ENCODE measurements at places on chromosomes 6 and 20.

GRCh38 chr6:14841901-14842421, 403.9 kb upstream of the JARID2 start:
- DNase-seq, result no peak

DNA sequence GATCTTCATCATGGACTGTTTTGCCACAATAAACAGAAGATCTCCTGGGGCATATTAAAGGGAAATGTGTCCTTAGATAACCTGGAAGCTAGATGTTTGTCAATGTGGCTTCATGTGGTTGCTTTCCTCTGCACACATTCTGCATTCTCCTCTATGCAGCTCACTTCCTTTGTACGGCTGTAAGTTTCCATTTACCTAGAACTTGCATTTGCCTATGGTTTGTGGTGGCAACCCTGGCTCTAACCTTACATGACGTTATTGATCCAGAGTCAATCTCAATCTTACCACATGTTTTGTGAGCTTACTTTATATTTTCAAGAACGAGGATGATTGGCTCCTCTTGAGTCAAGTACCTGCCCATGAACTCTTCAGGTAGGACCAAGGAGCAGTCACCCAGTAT, 863.1 kb downstream of the MAFB start:
- DNase-seq, result no peak

DNA sequence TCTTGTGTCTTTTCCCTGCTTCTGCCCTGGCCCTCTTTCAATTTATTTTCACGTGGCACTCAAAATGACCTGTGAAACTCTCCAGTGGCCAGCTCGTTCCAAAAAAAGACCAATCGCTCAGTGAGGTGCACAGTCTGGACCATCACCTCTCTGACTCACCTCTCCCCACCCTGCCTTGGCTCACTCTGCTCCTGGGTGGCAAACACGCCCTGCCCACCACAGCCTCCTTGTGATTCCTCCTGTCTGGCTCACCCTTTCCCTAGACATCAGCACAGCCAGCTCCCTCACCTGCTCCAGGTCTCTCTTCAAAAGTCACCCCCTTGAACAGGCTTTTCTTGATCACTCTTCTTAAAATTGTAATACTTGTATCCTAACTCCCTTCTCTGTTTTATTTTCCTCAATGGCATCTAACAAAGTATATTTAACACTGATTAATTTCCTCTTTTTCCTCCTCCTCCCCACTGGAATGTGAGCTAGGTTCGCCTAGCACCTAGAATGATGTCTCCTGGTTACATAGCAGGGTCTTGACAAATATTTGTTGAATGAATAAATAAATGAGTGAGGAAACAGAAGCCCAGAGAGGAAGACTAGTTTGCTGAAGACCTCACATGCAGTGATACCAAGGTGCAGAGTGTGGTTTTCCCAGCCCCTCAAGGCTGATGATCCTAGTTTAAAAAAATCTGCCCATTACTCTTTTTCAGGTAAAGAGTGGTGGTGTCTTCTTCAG, 109.0 kb downstream of the GJA10 start:
- DNase-seq, result no peak

DNA sequence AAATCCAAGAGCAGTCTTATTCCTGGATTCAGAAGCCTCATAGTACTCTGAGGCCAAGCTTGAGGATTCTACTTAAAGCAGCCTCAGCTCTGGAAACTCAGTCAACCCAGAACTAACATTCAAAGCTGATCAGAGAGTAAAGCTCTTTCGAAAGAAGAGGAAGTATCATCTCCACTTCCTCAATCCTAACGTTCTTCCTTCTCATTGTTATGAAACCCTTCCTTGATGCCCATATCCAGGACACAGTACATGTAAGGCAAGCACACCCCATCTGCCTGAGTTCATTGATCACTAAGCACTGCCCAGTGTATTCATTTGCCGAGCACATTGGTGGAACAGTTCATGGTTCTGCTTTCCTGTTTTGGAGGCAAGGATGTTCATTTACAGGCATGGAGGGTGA, at the start of gene IPCEF1:
Gene IPCEF1 (minus strand): TSS at position 114 of the 400 bp plus-strand sequence. CDS start 90,856 bp downstream, outside the sequence.
- DNase-seq, result no peak

DNA sequence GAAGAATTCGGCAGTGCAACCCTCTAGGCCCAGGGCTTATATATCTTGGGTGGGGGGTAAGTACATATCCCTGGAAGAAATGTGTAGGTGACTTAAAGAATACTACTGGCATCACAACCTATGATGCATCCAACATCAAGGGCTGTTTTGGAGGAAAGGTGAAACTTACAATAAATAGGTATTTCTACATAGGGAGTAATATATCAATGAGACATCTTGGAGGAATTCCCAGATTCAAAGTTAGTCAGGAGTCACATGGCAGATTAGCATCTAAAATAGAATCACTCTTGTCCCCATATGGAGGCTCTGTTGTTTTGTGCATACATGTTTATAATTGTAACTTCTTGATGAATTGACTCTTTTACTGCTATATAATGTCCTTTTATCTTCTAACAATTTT, 375.5 kb downstream of the PAX1 start:
- DNase-seq, result no peak

All from iPS-NIHi11 (cell line).